Lung (tissue), 17 donors: ENCODE measurements at places on chromosomes 2 and 18. TPM values are rescaled to one million over a fixed set of nuclear protein-coding genes. Genes with fewer than 3 reads are reported as not detected.

- no peaks in the 10 kb centered on the region for H3K4me1 ChIP-seq
- no peaks in the 10 kb centered on the region for H3K27me3 ChIP-seq
- H3K27ac ChIP-seq: no peak overlapping the region
- no peaks in the 10 kb centered on the region for H3K36me3 ChIP-seq
- no peak overlapping the region for H3K4me3 ChIP-seq
- DNase-seq: no peak
These were observed 135.1 kb downstream of the RIT2 start for GRCh38 chr18:42980426-42980825.

DNA sequence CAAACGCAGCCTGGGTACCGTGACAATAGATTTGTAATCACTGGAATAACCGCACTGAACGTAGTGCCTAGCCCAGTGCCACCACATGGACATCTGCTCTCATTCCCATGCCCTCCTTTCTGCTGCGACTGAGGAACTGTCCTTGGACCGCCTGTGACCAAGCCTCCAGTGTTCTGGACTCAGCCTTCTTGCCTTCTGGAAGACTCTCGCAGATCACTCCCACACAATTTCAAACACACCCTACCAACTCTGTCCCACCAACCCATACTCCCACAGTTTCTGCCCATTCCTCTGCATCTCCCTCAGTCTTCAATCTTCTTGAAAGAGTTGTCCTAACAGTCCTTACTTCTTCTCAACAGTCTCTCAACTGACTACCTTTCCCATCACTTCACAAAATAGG is 2.1 kb downstream of the RNF149 start:
- H3K27me3 ChIP-seq: no peaks in the 10 kb centered on the region
- no peak for DNase-seq
- peaks cover 3% of the 10 kb centered on the region for H3K36me3 ChIP-seq
- H3K4me3 ChIP-seq: peak overlapping the region; percentile 37

GRCh38 chr2:176136374-176137251 is 7.1 kb downstream of the HOXD8 start:
- H3K27me3 ChIP-seq: peaks cover 93% of the 10 kb centered on the region
- peaks cover 4% of the 10 kb centered on the region for H3K4me1 ChIP-seq
- H3K36me3 ChIP-seq: no peaks in the 10 kb centered on the region
- H3K27ac ChIP-seq: no peak overlapping the region
- no peak for DNase-seq

- peaks cover 20% of the 10 kb centered on the region for H3K36me3 ChIP-seq
- H3K4me1 ChIP-seq: peaks cover 24% of the 10 kb centered on the region
- H3K4me3 ChIP-seq: no peak overlapping the region
- peak; percentile 46 for DNase-seq
- no peak overlapping the region for H3K27ac ChIP-seq
These were observed 70.3 kb downstream of the ANTXR1 start for GRCh38 chr2:69083235-69083748.

ANKRD62 gene
- total RNA-seq: 0.06 TPM

- peaks cover 26% of the 10 kb centered on the region for H3K36me3 ChIP-seq
- DNase-seq: no peak
- no peaks in the 10 kb centered on the region for H3K27me3 ChIP-seq
- H3K27ac ChIP-seq: no peak overlapping the region
These were observed 3.9 kb upstream of the GPR75 start for GRCh38 chr2:53863538-53864227.

GRCh38 chr2:199627417-199627816 is 169.7 kb upstream of the SATB2 start:
- H3K4me3 ChIP-seq: no peak overlapping the region
- DNase-seq: no peak
- peaks cover 7% of the 10 kb centered on the region for H3K27me3 ChIP-seq
- H3K4me1 ChIP-seq: no peaks in the 10 kb centered on the region

GRCh38 chr2:39408351-39409136 is 28.5 kb downstream of the MAP4K3 start:
- DNase-seq: no peak

GATA6 gene
- total RNA-seq: 32.1 TPM

THSD7B gene
- 0.25 TPM for total RNA-seq

GRCh38 chr2:40259900-40260299 is 192.0 kb downstream of the SLC8A1 start:
- H3K4me3 ChIP-seq: no peak overlapping the region
- peaks cover 9% of the 10 kb centered on the region for H3K4me1 ChIP-seq
- DNase-seq: no peak
- H3K27me3 ChIP-seq: no peaks in the 10 kb centered on the region
- no peaks in the 10 kb centered on the region for H3K36me3 ChIP-seq

GRCh38 chr2:132252191-132252893 is 90.6 kb upstream of the ANKRD30BL start:
- no peak for DNase-seq
- no peaks in the 10 kb centered on the region for H3K4me1 ChIP-seq
- no peaks in the 10 kb centered on the region for H3K27me3 ChIP-seq
- no peak overlapping the region for H3K27ac ChIP-seq
- no peak overlapping the region for H3K4me3 ChIP-seq

DNA sequence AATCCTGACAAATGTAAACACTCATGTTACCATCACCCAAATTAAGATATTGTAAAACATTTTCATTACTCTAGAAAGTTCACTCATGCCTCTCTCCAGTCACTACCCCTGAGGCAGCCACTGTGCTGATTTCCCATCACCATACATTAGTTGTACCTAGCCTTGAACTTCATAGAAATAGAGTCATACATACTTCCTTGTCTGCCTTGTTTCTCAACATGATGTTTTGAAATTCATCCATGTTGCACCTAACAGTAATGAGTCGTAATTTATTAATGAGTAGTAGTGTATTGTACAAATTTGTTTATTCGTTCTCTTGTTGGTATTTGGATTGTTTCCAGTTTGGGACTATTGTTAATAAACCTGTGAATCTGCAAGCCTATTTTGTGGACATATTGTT is 49.0 kb upstream of the TWSG1 start:
- peaks cover 3% of the 10 kb centered on the region for H3K36me3 ChIP-seq
- DNase-seq: no peak
- H3K4me3 ChIP-seq: no peak overlapping the region
- no peaks in the 10 kb centered on the region for H3K4me1 ChIP-seq

GRCh38 chr2:52611759-52612158 is 1155.8 kb upstream of the CHAC2 start:
- no peaks in the 10 kb centered on the region for H3K36me3 ChIP-seq
- no peaks in the 10 kb centered on the region for H3K4me1 ChIP-seq
- no peak overlapping the region for H3K27ac ChIP-seq
- no peak for DNase-seq
- no peak overlapping the region for H3K4me3 ChIP-seq

HMSD gene
- total RNA-seq: 2.3 TPM

- H3K36me3 ChIP-seq: no peaks in the 10 kb centered on the region
- no peak overlapping the region for H3K27ac ChIP-seq
- no peak for DNase-seq
- H3K4me3 ChIP-seq: no peak overlapping the region
- H3K27me3 ChIP-seq: no peaks in the 10 kb centered on the region
These were observed 139.1 kb downstream of the VWC2L start for GRCh38 chr2:214549946-214550345.

DNA sequence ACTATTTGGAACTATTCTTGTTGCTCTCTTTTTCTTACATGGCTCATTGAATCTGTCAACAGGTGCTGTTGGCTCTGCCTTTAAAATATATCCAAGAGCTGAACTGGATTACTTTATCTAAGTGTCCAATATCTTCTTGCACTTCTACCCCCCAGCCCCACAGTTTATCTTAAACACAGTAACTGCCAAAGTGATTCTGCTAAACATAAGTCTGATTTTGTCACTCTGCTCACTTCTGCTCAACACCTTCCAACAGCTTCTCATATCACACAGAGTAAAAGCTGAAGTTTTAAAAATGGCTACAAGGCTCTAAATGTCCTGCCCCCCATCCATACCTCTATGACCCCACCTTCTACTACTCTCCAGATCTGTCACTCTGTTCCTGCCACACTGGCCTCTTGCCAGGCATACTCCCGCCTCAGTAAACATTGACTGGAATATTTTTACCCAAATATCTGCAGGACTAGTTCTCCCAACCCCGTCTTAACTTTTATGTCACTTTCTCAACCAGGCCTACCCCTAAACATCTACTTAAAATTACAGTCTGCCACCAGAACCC is 130.7 kb downstream of the CCDC148 start:
- no peaks in the 10 kb centered on the region for H3K4me1 ChIP-seq
- H3K27ac ChIP-seq: no peak overlapping the region
- no peaks in the 10 kb centered on the region for H3K36me3 ChIP-seq

GRCh38 chr2:231315896-231316295 is 79.6 kb upstream of the B3GNT7 start:
- no peak overlapping the region for H3K27ac ChIP-seq
- peak; percentile 6 for DNase-seq
- H3K36me3 ChIP-seq: peaks cover 1% of the 10 kb centered on the region

DNA sequence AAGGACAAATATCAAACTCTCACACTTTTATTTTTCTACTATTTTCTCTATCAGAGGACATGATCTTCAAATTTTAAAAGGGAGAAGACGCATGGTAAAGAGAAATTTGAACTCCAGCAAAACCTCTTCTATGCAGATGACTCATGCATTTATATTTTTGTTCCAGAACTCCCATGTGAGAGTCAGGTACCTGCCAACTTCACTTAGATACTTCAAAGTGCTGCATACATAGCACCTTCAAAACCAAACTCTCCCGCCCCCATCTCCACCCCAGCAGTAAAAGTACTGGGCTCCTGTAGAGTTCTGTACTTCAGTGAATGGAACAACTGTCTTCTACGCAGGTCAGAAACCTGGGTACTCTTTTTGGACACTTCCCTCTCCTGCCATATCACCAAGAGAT is 398.3 kb downstream of the TGIF1 start:
- H3K4me1 ChIP-seq: no peaks in the 10 kb centered on the region
- H3K4me3 ChIP-seq: no peak overlapping the region
- no peaks in the 10 kb centered on the region for H3K36me3 ChIP-seq
- no peak for DNase-seq
- H3K27ac ChIP-seq: no peak overlapping the region

- no peaks in the 10 kb centered on the region for H3K27me3 ChIP-seq
- no peak overlapping the region for H3K27ac ChIP-seq
- no peaks in the 10 kb centered on the region for H3K4me1 ChIP-seq
- H3K4me3 ChIP-seq: no peak overlapping the region
- peak; percentile 62 for DNase-seq
These were observed 583.6 kb downstream of the IRS1 start for GRCh38 chr2:226215902-226216503.
